ENCODE measurements at places on chromosomes 7 and 10.

DNA sequence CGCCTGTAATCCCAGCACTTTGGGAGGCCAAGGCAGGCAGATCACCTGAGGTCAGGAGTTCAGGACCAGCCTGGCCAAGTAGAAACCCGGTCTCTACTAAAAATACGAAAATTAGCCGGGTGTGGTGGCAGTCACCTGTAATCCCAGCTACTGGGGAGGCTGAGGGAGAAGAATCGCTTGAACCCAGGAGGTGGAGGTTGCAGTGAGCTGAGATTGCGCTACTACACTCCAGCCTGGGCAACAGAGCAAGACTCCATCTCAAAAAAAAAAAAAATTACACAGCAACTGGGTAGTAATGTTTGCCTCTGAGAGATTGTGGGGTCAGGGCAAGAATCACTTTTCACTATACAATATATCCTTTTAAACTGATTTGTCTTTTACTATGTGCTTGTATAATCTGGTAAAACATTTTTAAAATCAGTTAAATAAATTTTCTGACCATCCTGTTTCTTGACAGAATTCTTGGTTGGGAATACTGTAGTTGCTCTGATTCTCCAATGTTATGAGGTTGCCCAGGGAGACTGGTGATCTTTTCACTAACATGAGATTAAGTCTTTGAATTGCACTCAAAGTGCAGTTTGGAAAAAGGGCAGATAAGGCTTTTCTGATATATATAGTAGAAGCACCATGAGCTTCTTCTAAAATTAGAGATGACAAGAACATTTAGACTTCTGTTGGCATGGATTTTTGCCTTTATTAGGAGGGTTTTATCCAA lies 1.5 kb downstream of the ENTPD7 start:
- no peak for DNase-seq

DNA sequence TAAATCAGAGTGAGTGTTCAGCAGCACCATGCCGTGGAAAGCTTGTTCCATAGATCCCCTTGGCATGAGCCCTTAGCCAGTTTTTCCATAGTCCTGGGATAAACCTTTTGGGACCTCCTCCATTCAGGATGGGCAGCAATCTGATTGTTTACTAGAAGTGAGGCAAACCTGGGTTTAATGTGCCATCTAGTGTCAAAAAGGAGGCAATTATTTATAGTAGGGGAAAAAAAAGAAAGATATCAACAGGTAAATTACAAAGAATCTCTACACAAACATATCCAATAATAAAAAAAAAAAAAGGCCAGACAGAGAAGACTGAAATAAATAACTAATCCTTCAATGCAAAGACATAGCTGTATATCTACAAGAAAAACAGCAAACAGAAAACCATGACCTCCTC lies 229.0 kb upstream of the STK17A start:
- DNase-seq, result no peak

GRCh38 chr10:49260644-49261296 lies 38.2 kb upstream of the C10orf71 start:
- no peak for DNase-seq

DNA sequence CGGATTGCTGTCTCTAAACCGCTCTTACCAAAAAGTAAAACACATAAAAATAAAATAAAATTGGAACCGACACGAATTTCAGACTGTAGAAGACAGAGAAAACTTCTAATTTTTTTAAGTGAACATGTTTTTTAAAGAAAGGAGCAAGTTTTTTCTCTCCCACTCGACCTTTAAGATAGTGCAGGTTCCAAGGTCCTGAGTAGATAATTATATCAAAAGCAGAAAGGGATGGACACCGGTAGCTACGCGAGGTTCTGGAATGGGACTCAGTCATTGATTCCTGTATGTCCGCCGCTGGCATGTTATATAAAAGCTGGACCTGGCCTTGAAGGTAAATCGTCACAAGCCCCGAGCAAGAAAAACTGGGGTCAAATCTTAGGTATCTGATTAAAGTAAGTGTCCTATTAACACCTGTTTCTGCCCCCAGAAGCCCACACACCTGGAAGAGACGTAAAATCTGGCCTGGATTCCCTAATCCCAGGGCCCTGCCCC lies 462 bp upstream of the CISD1 start:
- no peak for DNase-seq

DNA sequence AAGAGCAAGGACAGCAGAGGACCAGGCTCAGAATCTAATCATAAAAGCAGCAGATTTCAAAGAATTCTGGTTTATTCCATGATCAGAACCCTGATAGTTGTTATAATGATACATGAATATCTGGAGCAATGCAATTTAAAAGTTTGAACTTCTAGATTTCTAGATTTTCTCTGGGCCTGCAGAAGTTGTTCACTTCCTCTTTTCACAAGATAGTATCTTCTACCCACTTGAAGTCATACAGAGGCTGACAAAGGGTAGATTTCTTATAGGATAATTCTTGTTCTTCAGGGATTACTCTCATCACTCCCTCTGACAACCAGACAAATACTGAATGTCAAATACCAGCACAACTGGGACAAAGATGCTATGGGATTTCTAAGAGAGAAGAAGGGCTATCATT lies 320.0 kb upstream of the ETV1 start:
- DNase-seq, result no peak

GRCh38 chr10:129541200-129541599 lies 74.2 kb downstream of the MGMT start:
- DNase-seq, result no peak

GRCh38 chr7:134337980-134338379 lies 21.2 kb upstream of the SLC35B4 start:
- no peak for DNase-seq

GRCh38 chr10:64102916-64103315 lies 581.7 kb downstream of the REEP3 start:
- no peak for DNase-seq

DNA sequence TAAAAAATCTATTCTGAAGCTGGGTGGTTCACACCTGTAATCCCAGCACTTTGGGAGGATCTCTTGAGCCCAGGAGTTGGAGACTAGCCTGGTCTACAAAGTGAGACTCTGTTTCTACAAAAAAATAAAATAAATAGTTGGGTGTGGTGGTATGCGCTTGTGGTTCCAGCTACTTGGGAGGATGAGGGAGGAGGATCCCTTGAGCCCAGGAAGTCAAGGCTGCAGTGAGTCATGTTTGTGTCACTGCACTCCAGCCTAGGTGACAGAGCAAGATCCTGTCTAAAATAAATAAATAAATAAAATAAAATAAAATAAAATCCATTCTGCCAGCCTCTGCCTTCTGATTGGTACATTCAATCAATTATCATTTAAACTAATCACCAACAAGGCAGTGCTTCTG lies 17.5 kb downstream of the ZNF33A start:
- no peak for DNase-seq

GRCh38 chr7:2019711-2020511 lies 212.8 kb downstream of the MAD1L1 start:
- DNase-seq, result peak; percentile 33

Measured in SK-N-DZ (cell line).